ENCODE measurements at places on chromosomes 1 and 21.

- no peak for DNase-seq
Observed at GRCh38 chr1:197472141-197472540, 204.1 kb downstream of the CRB1 start.

DNA sequence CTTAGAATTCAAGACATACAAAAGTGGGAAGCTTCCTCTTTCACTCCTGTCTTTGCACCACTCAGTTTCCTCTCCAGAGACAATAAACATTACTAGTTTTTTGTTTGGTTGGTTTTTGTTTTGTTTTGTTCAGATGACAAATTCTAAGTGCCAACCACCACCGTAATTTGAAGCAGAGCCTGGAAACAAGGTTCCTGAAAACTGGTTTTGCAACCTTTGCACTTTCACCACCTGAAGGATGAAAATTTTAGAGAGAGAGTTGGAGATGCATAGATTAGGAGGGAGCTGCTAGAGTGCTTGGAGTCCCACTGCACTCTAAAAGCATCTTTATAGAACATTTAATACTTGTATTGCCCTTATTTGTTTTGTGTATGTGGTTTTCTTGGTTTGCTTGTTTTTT lies 20.2 kb upstream of the MGST3 start:
- DNase-seq: no peak

- DNase-seq: no peak
Observed at GRCh38 chr1:59937636-59938210, 11.2 kb upstream of the CYP2J2 start.

GRCh38 chr1:196442366-196442765 lies 165.9 kb downstream of the KCNT2 start:
- no peak for DNase-seq

DNA sequence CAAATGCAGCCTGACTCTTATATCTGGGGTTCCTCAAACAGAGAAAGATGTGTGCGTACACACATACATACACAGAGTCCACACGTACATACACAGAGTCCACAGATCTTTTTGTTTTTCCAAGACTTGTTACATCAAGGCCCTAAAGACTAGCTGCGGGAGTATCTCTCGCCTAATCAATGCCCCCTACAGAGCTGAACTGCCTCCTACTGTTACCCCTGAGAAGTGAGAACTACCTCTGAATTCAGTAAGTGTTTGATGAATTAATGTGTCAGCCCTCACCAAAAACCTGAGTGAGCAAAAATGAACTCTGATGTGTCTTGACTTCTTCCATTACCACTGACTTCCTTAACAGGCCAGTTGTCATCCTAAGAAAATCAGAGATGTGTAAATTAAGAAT lies 351.2 kb downstream of the HHIPL2 start:
- no peak for DNase-seq

- DNase-seq: no peak
Observed at GRCh38 chr1:219492717-219493116, 120.2 kb downstream of the ZC3H11B start.

GRCh38 chr1:241778117-241778516 lies 69.9 kb upstream of the EXO1 start:
- no peak for DNase-seq

DNA sequence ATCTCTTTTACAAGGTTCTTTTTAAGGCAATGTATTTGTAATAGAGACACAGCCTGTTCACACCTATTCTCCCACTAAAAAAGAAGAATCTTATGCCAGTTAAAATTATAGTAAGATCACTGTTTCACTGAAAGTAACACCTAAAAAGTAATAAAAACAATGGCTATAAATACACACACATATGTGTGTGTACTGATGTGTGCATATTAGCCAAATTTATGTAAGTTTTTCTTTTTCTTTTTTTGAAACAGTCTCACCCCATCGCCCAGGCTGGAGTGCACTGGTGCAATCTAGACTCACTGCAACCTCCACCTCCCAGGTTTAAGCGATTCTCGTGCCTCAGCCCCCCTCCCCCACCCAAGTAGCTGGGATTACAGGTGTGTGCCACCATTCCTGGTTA lies 56.8 kb upstream of the SLC30A10 start:
- no peak for DNase-seq

DNA sequence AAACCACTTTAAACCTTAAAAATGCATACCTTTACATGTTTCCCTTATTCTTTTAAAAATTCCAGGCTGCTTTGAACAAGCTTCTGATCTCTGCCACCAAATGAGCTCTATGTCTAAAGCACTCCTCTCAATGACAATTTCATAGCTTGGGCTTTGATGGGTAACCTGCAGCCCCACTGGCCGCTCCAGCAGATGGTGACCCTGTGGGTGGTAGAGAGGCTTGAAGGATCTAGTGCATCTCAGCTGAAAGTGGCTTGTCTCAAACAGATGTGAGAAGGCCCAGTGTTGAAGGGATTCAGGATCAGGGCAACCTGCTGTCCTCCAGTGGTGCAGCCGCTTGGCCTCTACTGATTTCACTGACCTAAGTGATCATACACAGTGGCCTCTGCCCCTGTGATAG lies 84.7 kb upstream of the IRF2BP2 start:
- no peak for DNase-seq
